ENCODE measurements at places on chromosomes 6 and 20.

GRCh38 chr20:19764207-19764606 lies 6.1 kb downstream of the RIN2 start:
- DNase-seq = no peak

- DNase-seq = no peak
These were observed 41.0 kb upstream of the FAM50B start for GRCh38 chr6:3808199-3808598.

DNA sequence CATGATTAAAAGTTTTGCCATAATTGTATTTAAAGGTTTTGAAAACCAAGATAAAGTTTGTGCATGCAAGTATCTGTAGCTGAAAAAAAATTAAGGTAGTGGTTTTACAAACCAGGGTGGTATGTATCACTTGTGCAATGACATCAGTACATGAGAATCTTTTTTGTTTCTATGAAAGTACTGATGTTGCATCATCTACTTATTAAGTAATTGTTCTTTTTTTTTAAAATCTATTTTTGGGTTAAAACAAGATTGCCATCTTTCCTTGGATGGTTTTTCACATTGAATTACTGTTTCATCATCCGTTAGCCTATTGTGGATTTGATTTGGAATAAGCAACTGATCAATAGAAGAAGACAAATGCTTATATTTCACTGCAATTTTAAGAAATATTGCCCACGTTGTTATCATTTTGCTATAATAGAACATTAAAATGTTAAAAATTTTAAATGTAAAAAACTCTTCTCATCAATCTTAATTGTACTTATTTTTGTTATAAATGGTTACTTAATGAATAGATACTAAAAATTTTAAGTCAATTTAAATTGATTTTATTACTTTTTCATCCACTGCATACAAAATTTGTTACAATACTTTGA lies 39.8 kb upstream of the TAGAP start:
- DNase-seq = no peak

- no peak for DNase-seq
These were observed 40.0 kb upstream of the CLDN20 start for GRCh38 chr6:155223646-155224451.

GRCh38 chr6:23562554-23562953 lies 563.5 kb upstream of the NRSN1 start:
- DNase-seq = no peak

- no peak for DNase-seq
These were observed 42.0 kb downstream of the JARID2 start for GRCh38 chr6:15287670-15288375.

- no peak for DNase-seq
These were observed 668.2 kb downstream of the DHX35 start for GRCh38 chr20:39630215-39630908.
